Stimulated activated CD4-positive, alpha-beta T cell treated with anti-CD3 and anti-CD28 coated beads, Interleukin-1b, Interleukin-23, amount 100 ng/mL, for 4 hours (primary cell): ENCODE measurements at places on chromosomes 1 and 21.

GRCh38 chr21:37071561-37072273, 1.2 kb downstream of the PIGP start:
- no peak for DNase-seq

GRCh38 chr1:58926152-58926551, 142.3 kb upstream of the JUN start:
- no peak for DNase-seq

DNA sequence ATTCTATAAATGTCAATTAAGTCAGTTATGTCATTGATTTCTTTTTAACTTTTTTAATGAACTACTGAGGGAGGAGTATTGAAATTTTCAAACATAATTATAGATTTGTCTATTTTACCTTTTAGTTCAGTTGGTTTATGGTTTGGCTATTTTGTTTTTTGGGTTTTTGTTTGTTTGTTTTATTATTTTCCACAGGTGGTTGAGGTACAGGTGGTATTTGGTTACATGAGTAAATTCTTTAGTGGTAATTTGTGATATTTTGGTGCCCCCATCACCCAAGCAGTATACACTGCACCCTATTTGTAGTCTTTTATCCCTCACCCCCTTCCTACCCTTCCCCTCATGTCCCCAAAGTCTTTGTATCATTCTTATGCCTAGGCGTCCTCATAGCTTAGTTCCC, 9.5 kb downstream of the TDRD5 start:
- no peak for DNase-seq

GRCh38 chr1:153698020-153698922, 19.8 kb downstream of the NPR1 start:
- no peak for DNase-seq

DNA sequence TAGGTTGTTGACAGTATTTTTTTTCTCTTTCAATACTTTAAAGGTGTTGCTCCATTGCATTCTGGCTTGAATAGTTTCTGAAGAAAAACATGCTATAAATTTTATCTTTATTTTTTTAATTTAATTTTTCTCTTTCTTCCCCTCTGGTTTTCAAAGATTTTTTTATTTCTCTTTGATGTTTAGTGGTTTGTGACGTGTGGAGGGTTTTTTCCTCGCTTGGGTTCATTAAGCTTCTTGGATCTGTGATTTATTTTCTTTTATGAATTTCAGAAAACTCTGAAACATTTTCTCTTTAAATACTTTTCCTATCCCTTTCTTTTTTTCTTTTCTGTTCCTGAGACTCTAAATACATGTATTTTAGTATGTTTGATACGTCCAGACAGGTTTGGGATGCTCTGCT, 9.3 kb downstream of the SLC30A7 start:
- no peak for DNase-seq
